ENCODE measurements at places on chromosomes 2 and 18. TPM values are rescaled to one million over a fixed set of nuclear protein-coding genes. Genes with fewer than 3 reads are reported as not detected.

The DPP4 gene
- 30.1 TPM for total RNA-seq

GRCh38 chr18:79975985-79976680 lies 11.7 kb downstream of the HSBP1L1 start:
- DNase-seq: no peak

The KLHL29 gene
- total RNA-seq: 0.47 TPM

- no peak for DNase-seq
These were observed 41.3 kb downstream of the ALK start for GRCh38 chr2:29880084-29880483.

GRCh38 chr2:69226903-69227302 lies 160.1 kb downstream of the GFPT1 start:
- no peak for DNase-seq

DNA sequence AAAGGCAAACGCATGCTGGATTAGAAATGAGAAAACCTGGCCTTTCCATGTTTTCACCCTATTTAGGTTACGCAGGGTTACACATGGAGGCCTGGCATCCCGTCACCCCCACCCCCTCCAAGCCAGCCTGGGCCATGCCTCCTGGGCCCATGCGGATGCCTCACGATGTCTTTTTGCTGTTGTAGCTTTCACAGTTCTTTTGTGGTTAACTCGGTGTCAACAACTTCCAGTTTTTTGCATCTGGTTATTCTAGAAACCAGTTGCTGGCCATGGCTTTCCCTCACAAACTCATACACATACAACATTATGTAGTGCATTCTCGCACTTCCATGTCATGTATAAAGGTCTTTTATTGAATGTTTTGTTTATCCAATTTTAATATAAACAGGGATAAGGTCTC lies 204.9 kb upstream of the PXDN start:
- no peak for DNase-seq

DNA sequence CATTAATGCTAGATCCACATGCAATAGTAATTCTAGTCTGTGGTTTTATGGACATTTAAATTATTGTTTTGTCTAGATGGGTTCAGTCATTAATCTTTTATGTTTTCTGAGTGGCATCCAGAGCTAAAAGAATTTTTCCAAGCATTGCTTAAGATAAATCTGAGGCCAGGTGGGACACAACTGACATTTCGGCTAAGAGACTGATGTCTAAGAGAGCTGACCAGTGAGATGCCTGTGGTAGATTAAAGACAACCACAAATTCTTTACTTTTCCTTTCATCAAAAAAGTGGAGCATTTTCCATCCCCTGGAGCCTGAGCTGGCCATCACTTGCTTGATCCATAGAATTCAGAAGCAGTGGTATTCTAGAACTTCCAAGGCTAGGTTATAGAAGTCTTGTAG lies 182.2 kb downstream of the NRP2 start:
- DNase-seq: no peak

GRCh38 chr2:6224267-6224666 lies 532.1 kb downstream of the SOX11 start:
- no peak for DNase-seq

The BCL2 gene
- 3.9 TPM for total RNA-seq

The TXNDC2 gene
- total RNA-seq: under 0.01 TPM

The LMAN2L gene
- 15.1 TPM for total RNA-seq

DNA sequence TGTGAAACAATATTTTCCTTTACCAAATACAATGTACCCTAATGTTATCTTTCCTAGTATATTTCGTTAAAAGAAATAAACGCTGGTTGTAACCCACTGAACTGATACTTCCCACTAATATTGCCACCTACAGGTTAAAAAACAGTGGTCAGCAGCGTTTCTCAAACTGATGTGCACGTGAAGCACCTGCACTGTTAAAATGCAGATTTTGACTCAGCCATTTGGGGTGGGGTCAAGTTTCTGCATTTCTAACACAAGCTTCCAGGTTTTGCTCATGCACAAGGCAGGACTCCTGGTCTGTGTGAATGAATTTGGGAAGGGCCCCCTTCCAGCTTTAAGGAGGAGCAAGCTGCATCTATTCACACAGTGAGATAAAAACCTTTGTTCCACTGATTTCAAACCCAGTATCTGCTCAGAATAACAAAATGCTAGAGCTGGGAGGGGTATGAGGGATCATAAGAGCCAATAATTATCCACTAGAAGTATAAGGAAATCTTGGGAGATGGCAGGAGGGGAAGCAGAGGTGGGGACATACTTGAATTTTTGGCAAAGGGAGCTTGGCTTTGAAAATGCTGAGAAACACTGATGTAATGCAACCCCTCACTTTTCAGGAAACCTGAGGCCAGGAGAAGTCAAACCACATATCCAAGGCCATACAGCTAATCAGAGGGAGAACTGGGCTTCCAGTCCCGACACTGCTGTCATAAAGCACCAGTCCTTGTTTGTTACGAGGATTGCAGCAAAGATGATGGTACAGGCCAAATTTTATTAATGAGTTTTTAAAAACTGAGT lies 116.2 kb downstream of the RBMS1 start:
- no peak for DNase-seq

- DNase-seq: no peak
These were observed 159.2 kb upstream of the THUMPD2 start for GRCh38 chr2:39938035-39938835.

- no peak for DNase-seq
These were observed 119.1 kb downstream of the UXS1 start for GRCh38 chr2:106075048-106075447.

DNA sequence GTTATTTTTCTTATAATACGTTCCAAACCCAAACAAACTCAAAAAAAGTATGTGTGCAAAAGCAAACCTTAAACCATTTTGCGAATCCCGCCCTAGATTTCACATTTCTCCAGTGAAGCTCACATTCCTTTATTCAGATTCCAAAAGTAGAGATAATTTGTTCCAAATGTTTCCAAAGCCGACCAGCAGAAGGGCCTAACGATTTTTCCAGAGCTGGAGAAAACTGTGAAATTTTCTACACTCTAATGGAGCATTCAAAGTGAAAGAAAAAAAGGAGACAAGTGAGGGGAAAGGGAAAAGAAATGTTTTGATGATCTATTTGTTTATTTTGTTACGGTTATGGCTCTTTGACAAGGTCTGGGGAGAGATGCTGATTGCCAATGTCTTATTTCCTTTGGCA lies 286.5 kb upstream of the SLC14A2 start:
- DNase-seq: no peak

The BUB1 gene
- 0.08 TPM for total RNA-seq

The MROH2A gene
- 0.08 TPM for total RNA-seq

DNA sequence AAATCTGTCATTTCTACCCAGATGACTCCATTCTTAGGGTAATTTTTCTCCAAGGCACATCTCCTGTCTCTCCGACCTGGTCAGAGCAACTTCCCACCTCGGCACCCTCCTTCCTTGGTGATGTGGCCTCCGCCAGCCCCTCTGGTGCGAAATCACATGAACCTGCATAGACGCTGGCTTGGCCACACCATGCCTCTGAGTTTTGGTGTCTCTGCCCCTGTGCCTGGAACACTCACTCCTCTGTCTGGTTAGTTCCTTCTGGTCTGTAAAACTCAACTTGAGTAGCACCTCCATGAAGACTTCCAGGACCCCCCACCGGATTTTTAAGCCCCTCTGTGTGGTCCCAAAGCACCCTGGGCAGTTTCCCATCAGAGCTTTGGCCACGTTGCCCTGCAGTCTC lies 83.2 kb upstream of the OTOS start:
- DNase-seq: no peak

GRCh38 chr18:2293109-2293839 lies 278.0 kb downstream of the METTL4 start:
- no peak for DNase-seq

DNA sequence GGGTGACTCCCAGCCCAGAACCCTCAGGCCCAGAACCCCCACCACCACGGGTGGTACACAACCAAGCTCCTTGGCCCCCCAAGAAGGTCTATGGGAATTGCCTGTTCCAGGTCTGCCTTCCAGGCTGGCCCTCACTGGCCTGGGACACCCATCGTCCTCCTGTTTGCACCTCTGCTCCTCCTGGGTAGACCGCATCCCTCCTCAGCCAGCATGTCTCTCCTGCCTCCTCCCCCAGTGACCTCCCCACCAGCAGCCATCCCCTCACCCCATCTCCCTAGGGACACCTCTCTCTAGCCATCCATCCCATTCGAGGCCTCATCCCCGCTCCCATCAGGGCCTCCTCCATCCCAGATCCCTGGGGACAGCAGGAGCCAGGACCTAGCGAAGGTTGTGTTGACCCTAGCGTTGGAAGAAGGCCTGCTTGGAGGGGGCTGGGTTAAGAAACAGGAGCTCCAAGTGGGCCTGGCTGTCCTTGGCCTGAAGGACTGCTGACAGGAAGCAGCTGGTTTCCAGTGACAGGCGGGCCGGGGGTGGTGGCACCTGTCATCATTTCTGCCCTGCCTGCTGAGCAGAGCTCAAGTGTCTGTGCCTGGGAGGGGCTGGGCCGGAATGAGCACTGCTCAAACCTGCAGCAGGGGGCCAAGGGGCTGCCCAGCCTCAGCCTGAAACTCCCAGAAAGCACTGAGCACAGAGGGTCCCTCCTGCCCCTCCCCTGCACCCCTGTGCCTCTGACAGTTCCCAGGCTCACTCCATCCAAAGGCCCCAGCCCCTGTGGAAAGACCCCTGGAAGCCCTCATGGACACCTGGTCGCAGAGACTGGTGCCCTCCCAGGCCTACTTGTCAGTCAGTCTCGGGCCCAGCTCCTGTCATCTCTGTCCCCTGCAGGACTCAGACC lies 96.0 kb upstream of the OTOS start:
- DNase-seq: no peak

GRCh38 chr18:25137197-25137472 lies 214.8 kb downstream of the ZNF521 start:
- no peak for DNase-seq

DNA sequence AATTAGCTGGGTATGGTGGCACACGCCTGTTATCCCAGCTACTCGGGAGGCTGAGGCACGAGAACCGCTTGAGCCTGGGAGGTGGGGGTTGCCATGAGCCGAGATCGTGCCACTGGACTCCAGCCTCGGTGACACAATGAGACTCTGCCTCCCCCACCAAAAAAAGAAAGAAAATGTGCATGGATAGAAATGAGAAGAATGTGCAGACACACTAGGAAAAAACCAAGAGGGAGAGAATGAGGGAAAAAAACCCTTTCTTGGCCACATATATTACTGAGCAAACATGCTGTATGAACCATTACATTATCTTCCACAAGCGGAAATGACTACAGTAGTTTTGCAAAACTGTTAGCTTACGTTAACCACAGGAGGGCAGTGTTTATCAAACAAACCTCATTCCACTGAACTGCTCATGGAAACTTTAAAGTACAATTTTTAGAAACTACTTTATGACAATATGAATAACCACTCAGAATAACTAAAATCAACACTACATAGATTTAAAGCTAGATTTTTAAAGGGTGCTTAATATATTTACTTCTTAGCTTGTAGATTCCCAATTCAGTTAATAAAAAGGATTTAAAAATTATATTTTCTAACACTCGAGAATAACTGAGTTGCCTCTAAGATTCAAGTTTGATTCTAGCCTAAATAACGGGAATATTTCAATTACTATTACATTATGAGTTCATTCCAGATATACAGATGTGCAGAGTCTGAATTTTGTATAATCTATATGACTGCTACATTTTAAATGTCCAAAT lies 26.4 kb downstream of the ASXL2 start:
- no peak for DNase-seq

- no peak for DNase-seq
These were observed 8.2 kb upstream of the KIAA2012 start for GRCh38 chr2:202064881-202065230.
